Omental fat pad (tissue), 4 donors: ENCODE measurements at places on chromosomes 12 and 14.

DNA sequence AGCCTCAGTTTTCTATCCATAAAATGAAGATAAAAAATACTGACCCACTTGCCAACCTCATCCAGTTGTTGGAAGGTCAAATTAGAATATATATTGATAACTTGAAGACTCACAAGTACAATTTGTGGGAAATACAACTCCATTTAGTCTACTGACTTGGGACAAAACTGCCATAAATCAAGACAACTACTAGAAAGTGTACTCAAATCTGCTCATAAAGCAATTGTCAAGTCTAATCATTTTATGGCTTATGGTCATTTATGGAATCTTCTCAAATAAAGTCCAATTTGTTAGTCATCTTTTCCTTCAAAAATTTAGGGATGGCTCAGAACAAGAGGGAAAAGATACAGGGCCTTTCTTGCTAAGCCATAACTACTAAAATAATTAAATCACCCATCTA is 7.0 kb downstream of the BTG1 start:
- no peak for DNase-seq

GRCh38 chr12:19215115-19215514 is 85.6 kb downstream of the PLEKHA5 start:
- DNase-seq, result no peak

GRCh38 chr14:69906201-69906600 is 27.0 kb downstream of the SMOC1 start:
- no peak for DNase-seq

GRCh38 chr12:79252358-79253075 is 387.9 kb downstream of the SYT1 start:
- no peak for DNase-seq

DNA sequence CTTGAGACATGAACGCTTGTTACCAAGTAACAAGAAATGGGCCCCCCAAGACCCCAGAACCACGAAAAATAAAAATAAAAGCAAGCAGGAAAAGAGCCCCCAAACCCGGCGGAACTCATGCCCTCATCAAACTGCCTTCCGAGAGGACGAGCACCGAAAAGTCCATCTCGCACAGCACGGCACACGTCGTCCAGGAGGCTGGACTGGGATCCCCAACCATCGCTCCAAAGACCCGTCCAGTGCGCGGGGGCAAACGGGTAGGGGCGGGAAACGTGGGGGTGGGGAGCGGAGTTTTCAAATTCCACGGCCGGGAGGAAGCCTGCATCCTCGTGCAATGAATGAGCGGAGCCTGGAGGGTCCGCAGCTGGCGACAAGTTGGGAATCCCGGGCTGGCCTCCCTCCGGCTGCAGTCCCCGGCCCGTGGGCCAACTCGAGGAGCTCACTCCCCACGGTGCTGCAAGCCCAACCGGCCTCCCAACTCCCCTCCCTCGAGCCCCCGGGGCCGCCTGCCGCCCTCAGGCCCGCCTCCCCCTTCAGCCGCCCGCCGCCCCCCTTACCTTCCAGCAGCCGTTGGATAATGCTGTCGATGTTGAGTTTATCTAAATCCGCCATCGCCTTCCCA is 484 bp downstream of the PPP1CC start:
- no peak for DNase-seq

- no peak for DNase-seq
Observed at GRCh38 chr12:52086366-52086765, 6.9 kb downstream of the SMIM41 start.

DNA sequence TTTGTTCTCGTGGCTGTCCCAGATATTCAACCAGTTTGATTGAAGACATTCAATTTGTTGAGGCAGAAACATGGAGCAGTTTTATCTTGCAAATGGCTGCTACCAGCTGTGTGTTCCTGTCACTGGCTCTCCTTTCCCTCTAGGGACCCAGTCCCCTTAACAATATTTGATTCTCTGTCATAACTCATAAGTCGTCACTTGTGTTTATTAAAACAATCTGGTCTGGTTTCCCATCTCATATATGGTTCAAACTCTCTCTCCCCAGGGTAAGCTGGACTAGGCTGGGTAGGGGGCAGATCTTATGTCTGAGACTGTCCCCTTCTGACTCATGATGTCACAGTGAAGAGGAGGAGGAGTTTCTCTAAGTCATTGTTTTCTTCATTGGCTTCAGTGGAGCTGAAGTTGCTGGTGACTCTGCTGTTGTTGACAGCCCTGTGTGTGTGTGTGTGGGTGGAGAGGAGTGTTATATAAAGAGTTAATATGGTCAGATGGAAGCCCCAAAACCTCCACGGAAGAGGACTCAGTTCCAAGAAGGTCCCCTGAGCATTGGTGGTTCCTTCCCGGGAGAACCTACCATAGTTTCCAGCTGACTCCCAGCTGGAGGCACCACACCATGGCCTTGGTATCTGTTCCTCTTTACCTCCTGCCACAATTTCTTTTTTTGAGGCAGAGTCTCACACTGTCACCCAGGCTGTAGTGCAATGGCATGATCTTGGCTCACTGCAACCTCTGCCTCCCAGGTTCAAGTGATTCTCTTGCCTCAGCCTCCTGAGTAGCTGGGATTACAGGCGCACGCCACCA is 16.1 kb upstream of the GNG2 start:
- DNase-seq, result no peak
